Spinal cord (tissue), 10 donors: ENCODE measurements at places on chromosomes 6 and 20. TPM values are rescaled to one million over a fixed set of nuclear protein-coding genes. Genes with fewer than 3 reads are reported as not detected.
A peak's percentile ranks its signal among the peaks of the same experiment; 100 is the strongest.

GRCh38 chr6:7590918-7591302, 912 bp downstream of the SNRNP48 start:
- H3K36me3 ChIP-seq: peaks cover 5% of the 10 kb centered on the region
- peak overlapping the region; percentile 90 for H3K4me3 ChIP-seq
- no peaks in the 10 kb centered on the region for H3K27me3 ChIP-seq
- H3K27ac ChIP-seq: no peak overlapping the region
- peaks cover 5% of the 10 kb centered on the region for H3K4me1 ChIP-seq
- DNase-seq: peak; percentile 38

DNA sequence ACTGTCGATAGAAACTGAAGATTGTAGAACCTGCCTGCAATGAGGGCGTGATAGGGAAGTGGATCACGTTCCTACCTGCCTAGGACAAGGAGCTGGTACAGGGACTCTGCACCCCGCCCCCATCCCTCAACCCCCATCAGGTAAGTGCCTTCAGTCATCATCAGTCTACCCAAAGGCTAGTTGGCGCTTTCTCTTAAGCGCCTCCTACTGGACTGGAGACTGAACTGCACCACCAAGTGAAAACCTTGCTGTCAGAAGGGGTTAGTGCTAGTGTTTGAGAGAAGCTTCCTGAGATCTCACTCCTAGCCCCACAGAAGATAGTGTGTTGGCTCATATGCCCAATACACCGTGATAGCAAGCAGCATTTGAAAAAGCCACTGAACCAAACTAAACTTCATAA, 706.5 kb upstream of the MAN1A1 start:
- no peak overlapping the region for H3K4me3 ChIP-seq
- H3K36me3 ChIP-seq: no peaks in the 10 kb centered on the region
- no peak overlapping the region for H3K27ac ChIP-seq
- DNase-seq: no peak
- no peaks in the 10 kb centered on the region for H3K4me1 ChIP-seq

Gene TBC1D7
- total RNA-seq: 28.5 TPM

Gene HTR1E
- total RNA-seq: 0.61 TPM

DNA sequence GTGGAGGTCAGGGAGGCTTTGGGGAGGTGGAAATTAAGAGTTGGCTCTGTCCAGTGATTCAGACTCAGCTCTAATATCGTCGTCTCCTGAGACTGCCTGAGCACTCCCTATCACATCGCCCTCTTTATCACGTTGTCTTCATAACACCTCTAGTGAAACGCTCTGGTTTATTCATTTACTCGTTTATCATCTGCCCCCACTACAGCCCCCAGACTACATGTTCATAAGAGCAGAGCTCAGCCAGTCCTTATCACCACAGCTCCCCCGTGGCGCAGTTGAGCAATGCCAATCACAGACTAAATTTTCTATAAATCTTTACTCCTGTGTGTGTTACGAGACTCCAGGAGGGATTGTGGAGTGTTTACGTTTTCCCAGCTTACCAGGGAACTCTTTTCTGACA, 316.2 kb downstream of the ADGRB3 start:
- H3K27ac ChIP-seq: no peak overlapping the region
- H3K27me3 ChIP-seq: no peaks in the 10 kb centered on the region
- H3K36me3 ChIP-seq: peaks cover 8% of the 10 kb centered on the region
- H3K4me3 ChIP-seq: no peak overlapping the region
- DNase-seq: no peak

DNA sequence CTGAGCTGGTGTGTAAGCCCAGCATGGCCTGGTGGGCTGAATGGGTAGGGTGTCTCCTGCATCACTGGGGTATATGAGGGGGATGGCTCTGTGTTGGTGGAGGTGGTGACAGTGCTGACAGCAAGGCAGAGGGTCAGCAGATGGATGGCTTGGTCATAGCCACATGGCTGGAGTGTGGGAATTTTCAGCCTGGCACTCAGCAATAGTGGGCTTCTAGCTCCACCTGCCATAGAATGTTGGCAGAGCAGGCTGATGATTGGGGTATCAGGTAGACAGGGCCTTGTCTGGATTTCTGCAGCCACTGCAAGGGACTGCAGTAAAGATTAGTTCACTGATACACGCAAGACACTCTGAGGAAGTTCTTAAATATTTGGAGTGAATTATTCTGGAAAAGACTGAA, 137.5 kb upstream of the BACH2 start:
- no peaks in the 10 kb centered on the region for H3K36me3 ChIP-seq
- no peak overlapping the region for H3K4me3 ChIP-seq
- DNase-seq: no peak
- H3K27ac ChIP-seq: no peak overlapping the region

DNA sequence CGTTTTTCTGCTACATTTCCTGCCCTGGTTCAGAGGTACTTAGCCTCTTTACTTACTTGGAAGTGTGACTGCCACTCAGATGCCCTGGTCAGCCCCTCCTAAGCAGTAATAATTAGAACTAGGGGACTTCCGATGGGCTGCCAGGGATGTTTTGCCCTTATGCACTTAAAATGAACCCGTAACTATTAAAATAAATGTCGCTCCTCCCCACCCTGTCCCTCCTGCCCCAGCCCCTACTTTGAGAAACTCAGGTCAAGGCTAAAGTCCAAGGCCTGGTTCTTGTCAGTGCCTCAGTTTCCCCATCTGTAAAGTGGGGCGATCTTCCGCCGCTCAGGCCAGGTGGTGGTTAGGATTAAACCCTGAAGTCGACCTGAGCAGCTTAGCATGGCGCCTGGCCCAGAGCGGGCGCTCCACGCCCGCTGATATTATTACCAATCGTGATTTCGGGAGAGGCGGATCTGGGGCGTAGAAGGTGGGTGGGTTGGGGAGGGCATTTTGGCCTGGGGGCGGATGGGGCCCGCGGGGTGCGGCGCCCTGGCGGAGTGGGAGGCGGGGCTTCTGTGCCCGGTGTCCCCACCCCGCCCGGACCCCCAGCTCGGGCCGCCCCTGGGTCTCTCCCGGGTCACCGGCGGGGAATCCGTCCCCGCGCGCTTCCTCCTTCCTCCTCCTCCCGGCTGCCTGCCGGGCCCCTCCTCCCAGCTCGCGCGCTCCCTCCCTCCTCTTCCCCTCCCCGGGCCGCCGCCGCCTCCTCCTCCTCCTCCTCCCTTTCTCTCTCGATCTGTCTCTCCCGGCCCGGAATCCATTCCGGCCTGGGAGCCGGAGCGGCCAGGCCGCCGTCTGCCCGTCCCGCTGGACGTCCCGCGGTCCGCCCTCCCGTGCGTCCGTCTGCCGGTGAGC, at the start of gene SRC:
SRC (plus strand) TSS at position 802 of the 897 bp plus-strand sequence. CDS start 38,014 bp downstream, outside the sequence.
- H3K4me3 ChIP-seq: peak within 1 kb of the TSS; percentile 44
- no peak within 1 kb of the TSS for H3K27ac ChIP-seq
- H3K36me3 ChIP-seq: peaks cover 26% of the 10 kb centered on the region
- DNase-seq: no peak
- H3K27me3 ChIP-seq: no peaks in the 10 kb centered on the region
- peaks cover 48% of the 10 kb centered on the region for H3K4me1 ChIP-seq

DNA sequence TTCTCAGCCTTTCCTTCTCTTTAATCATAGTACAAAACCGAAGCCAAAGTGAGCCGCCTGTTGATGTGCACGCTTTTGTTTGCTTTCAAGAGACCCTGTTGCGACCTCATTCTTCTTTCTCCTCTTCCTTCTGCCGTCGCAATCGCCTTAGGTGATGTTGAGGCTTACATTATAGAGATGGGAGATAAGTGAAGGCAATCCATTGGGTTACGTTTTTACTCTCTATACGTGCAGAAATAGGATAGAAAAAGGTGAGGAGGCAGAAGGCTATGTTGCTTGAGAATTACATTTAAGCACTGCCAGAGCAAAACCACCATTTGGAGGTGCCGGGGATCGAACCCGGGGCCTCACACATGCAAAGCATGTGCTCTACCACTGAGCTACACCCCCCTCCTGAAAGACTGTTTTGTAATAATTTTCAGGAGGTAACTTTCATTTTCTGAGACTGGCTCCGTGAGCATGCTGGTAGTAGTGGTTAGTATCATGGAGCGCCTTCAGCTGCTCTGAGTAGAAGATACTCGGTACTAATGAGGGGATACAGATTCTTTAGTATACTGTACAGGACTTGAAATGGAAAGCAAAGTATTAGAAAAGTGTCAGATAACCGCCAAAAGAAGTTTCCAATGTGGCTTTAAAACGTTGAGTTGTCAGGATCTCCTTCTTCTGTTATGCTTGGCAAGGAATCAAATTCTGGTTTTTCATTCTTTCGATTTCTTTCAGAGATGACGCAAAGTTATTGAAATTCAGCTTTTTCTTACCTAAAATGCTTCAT, 165.6 kb downstream of the TRIM27 start:
- H3K4me1 ChIP-seq: no peaks in the 10 kb centered on the region
- no peak overlapping the region for H3K27ac ChIP-seq
- no peaks in the 10 kb centered on the region for H3K36me3 ChIP-seq
- H3K27me3 ChIP-seq: peaks cover 79% of the 10 kb centered on the region
- DNase-seq: no peak

DNA sequence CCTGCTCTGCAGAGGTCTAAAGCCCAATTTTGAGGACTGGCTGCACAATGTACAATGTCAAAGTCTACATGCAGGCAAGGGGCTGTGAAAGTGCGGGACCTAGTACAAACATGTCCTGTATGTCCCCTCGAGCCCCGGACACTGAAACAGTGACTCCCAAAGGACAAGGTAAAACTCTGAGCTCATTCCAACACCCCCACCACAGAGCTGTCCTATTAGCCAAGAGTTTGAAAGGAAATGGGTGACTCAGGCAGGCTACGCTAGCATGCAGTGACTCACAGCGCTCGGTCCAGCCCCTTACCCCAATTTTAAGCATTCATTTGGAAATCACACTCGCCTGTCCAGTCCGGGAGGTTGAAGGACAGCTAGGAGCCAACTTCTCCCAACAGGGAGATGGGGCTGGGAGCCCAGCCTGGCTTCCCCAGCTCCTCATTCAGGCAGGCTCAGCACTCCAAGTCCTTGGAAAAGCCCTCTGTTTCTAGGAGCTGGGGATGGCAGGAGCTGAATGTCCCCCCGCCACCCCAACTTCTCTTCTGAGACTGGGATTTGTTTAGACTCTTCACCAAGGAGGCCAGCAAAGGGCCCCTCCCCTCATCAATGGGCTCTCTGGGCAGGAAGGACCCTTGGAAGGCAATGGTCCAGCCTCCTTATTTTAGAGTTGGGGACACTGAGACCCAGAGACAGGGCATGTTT, 3.9 kb downstream of the SDC4 start:
- H3K4me1 ChIP-seq: peaks cover 29% of the 10 kb centered on the region
- H3K4me3 ChIP-seq: no peak overlapping the region
- peaks cover 14% of the 10 kb centered on the region for H3K27me3 ChIP-seq

Gene AGPAT4
- total RNA-seq: 25.6 TPM

- no peak for DNase-seq
- no peak overlapping the region for H3K27ac ChIP-seq
- H3K36me3 ChIP-seq: no peaks in the 10 kb centered on the region
- no peaks in the 10 kb centered on the region for H3K27me3 ChIP-seq
- H3K4me3 ChIP-seq: no peak overlapping the region
These were observed 576.6 kb downstream of the PTPRT start for GRCh38 chr20:42613076-42613475.

- no peak for DNase-seq
- H3K27me3 ChIP-seq: no peaks in the 10 kb centered on the region
- H3K27ac ChIP-seq: no peak overlapping the region
- H3K4me1 ChIP-seq: no peaks in the 10 kb centered on the region
- no peak overlapping the region for H3K4me3 ChIP-seq
- H3K36me3 ChIP-seq: no peaks in the 10 kb centered on the region
These were observed 24.5 kb downstream of the MAP3K5 start for GRCh38 chr6:136767570-136768309.

GRCh38 chr20:49668181-49668877, 45.3 kb downstream of the B4GALT5 start:
- no peak overlapping the region for H3K27ac ChIP-seq
- no peak overlapping the region for H3K4me3 ChIP-seq
- H3K4me1 ChIP-seq: peaks cover 7% of the 10 kb centered on the region
- no peaks in the 10 kb centered on the region for H3K36me3 ChIP-seq

DNA sequence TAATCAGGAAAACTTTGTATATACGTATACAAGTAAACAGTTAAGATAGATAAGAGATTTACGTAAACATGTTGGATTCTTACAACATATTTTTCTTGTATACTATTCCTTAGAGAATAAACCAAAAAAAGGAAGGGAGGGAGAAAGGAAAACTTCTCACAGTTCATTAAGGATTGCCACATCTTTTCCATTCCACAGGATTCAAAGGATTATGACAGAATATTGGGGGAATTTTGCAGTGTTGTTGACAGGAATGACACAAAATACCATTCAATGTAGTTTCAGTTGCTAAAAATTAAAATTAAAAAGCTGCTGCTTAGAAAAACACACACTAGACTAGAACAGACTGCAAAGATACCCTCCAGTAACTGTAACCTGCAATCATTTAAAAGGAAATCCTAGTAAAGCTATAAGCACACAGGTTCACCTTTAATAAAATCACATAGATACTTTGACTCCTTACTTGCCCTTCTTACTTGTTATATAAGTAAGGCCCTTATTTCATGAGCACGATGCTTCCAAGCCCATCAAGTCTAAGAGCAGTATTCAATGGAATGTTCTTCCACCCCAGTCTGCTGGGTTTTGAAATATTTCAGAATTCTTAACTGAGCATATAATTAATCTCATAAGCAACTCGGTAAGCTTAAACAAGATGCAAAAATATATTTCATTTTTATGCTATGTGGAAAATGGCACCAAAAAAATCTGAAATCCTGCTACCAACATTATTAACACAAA, 107.8 kb downstream of the SMLR1 start:
- no peak for DNase-seq
- no peaks in the 10 kb centered on the region for H3K36me3 ChIP-seq
- no peaks in the 10 kb centered on the region for H3K27me3 ChIP-seq
- H3K27ac ChIP-seq: no peak overlapping the region

Gene CCDC170
- total RNA-seq: 3.2 TPM

- H3K4me3 ChIP-seq: peak overlapping the region; percentile 93
- peaks cover 6% of the 10 kb centered on the region for H3K36me3 ChIP-seq
- DNase-seq: peak; percentile 9
- H3K27me3 ChIP-seq: no peaks in the 10 kb centered on the region
- peaks cover 10% of the 10 kb centered on the region for H3K4me1 ChIP-seq
- H3K27ac ChIP-seq: peak overlapping the region; percentile 95
These were observed 837 bp upstream of the OSER1 start for GRCh38 chr20:44211177-44212039.

- no peak within 1 kb of the TSS for H3K27ac ChIP-seq
- H3K36me3 ChIP-seq: no peaks in the 10 kb centered on the region
- peaks cover 25% of the 10 kb centered on the region for H3K27me3 ChIP-seq
- H3K4me3 ChIP-seq: peak within 1 kb of the TSS; percentile 10
- DNase-seq: peak; percentile 53
These were observed at the start of gene GPR6 for GRCh38 chr6:109978174-109979032. GPR6 (plus strand) TSS chr6:109978311; CDS start chr6:109979113, 802 bp downstream.

DNA sequence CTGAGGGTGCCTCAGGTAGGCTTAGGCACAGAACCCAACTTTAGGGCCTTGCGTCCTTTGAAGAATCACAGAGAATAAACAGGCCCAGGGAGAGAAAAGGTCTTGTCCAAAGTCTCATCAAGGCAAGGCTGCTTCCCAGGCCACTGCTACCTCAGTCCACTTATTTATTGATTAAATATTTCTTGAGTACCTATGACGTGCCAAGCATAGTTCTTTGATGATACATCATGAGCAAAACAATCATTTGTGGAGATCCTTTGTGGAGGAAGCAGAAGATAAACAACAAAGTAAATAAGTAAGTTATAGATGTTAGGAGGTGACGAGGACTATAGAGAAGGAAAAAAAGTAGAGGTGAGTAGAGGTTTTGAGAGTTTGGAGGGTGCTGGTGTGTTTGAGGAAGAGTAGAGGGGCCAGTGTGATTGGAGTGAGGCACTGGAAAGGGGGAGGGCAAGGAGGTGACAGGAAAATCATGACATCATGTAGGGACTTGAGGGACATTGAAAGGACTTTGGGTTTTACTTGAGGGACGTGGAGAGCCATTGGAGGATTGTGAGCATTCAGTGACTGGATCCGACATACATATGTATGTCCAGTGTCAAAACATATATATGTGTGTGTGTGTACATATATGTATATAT, 14.1 kb upstream of the CHMP4B start:
- peaks cover 2% of the 10 kb centered on the region for H3K4me1 ChIP-seq
- H3K27ac ChIP-seq: no peak overlapping the region
- H3K36me3 ChIP-seq: peaks cover 5% of the 10 kb centered on the region
- no peak for DNase-seq
